ENCODE measurements at places on chromosomes 3 and 15.

DNA sequence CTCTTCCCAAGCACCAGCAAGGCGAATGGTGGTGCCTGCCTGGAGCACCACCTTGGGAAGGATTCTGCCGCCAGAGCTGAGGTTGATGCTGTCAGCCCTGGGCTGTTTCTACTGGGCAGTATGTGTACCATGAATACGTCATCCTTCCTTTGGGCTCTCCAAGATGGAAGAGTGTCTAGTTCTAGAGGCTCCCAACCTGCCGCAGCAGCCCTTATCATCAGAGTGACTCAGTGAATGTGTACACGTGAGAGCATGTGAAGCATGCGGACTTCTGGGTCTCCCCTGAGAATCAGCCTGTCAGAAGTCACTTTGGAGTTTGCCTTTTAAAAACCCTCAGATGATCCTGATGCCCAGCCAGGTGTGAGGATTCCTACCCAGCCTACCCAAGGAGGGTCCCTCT is 20.9 kb downstream of the PLA2G4D start:
- DNase-seq, result no peak

GRCh38 chr15:41970456-41970855 is 1.9 kb downstream of the EHD4 start:
- no peak for DNase-seq

GRCh38 chr15:95105229-95105628 is 873.9 kb downstream of the MCTP2 start:
- no peak for DNase-seq

DNA sequence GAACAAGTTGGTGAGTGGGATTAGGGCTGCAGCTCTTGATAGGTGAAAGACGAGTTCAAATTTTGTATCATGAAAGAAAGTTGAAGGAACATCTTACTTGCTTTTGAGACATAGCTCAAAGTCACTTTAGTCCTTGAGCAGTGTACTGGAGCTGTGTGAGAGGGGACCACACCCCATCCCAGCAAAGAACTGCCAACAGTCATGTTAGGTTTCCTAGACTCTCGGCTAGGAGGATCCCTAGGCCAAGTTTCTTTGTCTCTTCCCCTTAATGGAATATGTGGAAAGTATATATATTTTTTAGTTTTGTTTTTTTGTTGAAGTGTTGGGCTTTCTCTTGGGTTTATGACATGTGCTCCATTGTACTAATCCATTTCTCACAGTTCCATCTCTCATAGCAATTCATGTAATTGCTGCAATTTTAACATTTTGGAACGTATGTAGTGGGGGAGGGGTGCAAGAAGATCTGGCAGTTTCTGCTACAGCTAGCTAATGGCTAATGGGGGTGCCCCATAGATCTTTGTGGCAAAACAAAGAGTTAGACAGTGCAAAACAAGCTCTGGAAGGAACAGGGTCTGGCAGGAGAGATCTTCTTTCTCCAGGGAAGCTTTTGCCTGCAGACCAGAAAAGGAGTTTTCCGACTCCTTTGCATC is 25.1 kb downstream of the TLNRD1 start:
- no peak for DNase-seq

GRCh38 chr3:196842567-196843434 is 24.9 kb upstream of the SENP5 start:
- no peak for DNase-seq

GRCh38 chr15:93213281-93213680 is 124.3 kb upstream of the RGMA start:
- DNase-seq, result no peak

GRCh38 chr3:178964551-178964950 is 107.1 kb downstream of the ZMAT3 start:
- no peak for DNase-seq

- DNase-seq, result no peak
These were observed at the start of gene CCR4 for GRCh38 chr3:32951410-32951811. TSS of gene CCR4 (plus strand) at chr3:32951644. CDS start at chr3:32953423, 1,779 bp downstream.

GRCh38 chr15:76139368-76140073 is 79.7 kb downstream of the TMEM266 start:
- peak; percentile 24 for DNase-seq

- DNase-seq, result no peak
These were observed 46.0 kb downstream of the UBE3A start for GRCh38 chr15:25392806-25393205.

GRCh38 chr3:51709004-51709420 is 2.1 kb downstream of the GRM2 start:
- DNase-seq, result no peak

GRCh38 chr3:59444294-59444671 is 394.5 kb upstream of the CFAP20DC start:
- DNase-seq, result no peak

GRCh38 chr15:48811325-48811958 is 573 bp upstream of the CEP152 start:
- no peak for DNase-seq

DNA sequence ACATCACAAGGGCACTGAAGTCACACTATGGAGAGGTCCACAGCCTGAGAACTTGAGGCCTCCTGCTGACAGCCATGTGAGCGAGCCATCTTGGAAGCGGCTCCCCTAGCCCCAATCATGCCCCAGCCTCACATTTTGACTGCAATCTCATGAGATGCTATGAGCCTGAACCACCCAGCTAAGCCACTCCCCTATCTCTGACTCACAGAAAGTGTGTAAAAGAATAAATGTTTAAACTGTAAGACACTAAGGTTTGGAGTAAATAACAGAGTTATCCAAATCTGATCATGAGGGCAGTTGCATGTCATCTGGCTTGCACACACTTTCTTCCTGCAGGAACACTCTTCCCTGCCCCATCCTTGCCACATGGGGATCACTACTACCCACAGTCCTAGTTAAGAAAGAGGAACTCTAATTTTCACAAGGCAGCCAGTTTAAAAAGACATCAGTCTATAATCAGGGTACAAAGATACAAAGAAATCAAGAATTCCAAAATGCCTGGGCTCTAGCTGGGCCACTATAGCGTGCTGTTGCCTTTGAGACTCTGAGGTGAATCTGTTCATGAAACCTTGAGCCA is 494.2 kb downstream of the FOXP1 start:
- no peak for DNase-seq

GRCh38 chr3:112699436-112699978 is 58.6 kb upstream of the CCDC80 start:
- DNase-seq, result no peak

- no peak for DNase-seq
These were observed 179.5 kb upstream of the PDZRN3 start for GRCh38 chr3:73804204-73804603.

- DNase-seq, result no peak
These were observed 170.5 kb upstream of the LRIG1 start for GRCh38 chr3:66671291-66671690.

GRCh38 chr15:99031688-99032282 is 24.2 kb upstream of the PGPEP1L start:
- no peak for DNase-seq

GRCh38 chr3:157865352-157866000 is 240.7 kb downstream of the SHOX2 start:
- no peak for DNase-seq

DNA sequence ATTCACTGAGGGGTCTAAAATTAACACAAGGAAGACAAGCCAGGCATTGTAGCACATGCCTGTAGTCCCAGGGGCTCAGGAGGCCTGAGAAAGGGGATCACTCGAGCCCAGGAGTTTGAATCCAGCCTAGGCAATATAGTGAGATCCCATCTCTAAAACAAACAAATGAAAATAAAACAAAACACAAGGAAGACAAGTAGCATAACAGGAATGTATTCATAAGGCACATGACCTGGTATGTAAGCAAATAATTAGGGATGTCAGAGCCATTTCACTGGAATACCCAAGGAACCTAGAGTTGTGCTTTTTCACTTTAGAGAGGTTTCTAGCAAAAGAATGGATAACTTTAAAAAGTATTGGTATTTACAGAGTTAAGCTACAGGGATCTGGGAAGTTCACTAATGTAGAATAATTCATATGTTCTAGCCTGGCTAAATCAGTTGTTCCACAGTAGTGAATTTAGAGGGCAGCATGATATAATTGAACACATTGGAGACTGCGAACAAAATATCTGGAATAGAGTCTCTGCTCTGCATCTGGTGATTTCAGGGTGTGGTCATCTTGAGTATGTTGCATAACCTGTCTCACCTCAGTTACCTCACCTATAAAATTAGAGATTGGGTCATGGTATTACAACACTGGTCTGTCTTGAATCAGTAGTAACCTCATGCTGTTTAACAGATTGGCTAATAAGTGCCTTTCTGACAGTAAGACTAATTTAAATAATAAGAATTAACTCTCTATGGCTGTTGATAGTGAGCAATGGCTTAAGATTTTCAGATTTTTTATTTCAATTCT is 9.3 kb downstream of the GRAMD1C start:
- DNase-seq, result no peak

DNA sequence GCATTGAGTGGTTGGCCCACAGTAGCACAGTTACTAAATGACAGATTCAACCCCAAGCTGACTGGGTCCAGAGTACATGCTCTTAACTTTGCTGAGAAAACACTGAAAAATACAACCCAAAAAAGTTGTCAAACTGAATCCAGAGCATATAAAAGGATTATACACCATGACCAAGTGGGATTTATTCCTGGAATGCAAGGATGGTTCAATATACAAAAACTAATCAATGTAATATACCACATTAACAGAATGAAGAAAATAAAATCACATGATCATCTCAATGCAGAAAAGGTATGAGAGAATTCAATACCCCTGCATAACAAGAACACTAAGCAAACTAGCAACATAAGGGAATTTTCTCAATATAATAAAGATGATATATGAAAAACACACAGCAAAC is 98.5 kb downstream of the STAG1 start:
- no peak for DNase-seq

DNA sequence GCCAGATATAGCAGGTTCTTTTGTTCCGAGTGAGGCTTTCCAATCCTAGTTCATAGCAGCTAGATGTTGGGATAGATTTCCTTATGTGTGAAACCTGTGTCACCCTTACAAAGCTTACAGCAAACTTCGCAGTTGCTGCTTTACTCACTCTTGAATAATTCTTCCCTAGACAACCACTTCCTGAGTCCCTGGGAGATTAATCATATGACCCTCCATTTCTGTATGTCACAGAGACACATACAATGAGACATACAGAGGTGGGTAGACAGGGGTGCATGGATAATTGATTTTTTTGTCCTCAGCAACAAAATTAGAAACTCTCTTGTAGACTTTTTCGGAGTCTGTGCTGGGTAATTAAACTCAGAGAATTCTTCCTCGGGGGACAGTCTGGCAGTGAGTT is 163.2 kb downstream of the NSUN3 start:
- DNase-seq, result no peak

GRCh38 chr15:76159282-76159681 is 99.5 kb downstream of the TMEM266 start:
- no peak for DNase-seq

DNA sequence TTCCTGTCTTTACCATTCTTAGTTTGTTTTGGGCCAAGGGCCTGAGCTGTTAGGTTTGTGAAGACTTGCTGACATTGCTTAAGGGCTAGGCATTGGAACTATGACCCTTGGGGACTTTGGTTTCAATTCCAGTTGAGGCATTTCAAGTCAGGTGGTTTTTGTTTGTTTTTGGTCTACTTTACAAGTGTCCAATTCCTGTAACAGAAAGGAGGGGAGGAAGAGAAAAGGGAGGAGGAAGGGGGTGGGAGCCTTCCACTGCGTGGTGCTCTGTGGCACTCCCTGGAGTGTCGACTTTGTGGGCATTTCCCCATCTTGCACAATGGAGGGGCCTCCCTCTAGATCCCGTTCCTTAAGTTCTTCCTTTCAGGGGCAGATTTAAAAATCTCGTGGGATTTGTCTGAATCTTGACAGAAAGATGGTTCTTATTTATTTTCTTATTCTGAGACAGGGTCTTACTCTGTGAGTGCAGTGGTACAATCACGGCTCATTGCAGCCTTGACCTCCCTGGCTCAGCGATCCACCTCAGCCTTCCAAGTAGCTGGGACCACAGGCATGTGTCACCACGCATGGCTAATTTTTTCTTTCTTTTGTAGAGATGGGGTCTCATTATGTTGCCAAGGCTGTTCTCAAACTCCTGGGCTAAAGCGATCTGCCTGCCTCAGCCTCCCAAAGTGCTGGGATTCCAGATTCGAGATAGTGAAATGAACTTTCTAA is 59.5 kb upstream of the RYK start:
- DNase-seq, result no peak

DNA sequence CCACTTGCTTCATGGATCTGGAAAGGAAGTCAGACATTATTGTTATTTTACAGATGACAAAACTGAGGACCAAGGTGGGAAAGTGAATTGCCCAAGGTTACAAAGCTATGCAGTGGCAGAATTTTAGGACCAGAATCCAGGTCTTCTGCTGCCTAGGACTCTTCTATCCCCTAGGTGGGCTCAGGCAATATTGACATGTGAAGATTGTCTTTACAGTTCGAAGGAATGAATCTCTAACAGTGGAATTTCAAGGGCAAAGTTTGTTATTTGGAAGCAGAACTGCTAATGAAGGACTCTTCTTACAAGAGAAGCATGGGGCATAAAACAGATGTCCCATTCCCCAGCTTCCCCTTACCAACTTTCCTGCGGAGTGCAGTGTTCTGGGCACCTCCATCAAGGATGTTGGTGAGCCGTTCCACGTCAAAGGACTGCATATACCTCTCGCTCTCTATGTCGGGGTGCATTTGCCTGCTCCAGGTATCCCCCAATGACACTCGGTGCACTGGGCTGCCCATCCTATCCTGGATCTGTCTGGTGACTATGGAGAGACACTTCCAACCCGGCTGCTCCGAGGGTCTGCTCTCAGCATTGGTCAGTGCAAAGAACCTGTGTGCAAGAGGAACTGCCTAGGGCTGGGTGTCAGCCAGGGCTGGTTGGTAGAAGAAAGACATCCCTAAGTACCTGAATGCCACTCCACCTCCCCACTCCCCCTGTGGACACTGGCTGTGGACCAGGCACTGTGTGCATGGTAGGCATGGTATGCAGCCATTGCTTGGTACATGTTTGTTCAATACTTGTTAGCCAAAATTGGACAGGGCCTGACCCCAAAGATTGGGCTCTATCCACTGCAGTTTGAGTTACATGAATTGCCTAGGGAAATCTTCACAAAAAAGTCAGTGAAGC is 2.1 kb downstream of the ACOX2 start:
- DNase-seq, result no peak

- no peak for DNase-seq
These were observed 328.5 kb downstream of the MECOM start for GRCh38 chr3:169334991-169335390.

DNA sequence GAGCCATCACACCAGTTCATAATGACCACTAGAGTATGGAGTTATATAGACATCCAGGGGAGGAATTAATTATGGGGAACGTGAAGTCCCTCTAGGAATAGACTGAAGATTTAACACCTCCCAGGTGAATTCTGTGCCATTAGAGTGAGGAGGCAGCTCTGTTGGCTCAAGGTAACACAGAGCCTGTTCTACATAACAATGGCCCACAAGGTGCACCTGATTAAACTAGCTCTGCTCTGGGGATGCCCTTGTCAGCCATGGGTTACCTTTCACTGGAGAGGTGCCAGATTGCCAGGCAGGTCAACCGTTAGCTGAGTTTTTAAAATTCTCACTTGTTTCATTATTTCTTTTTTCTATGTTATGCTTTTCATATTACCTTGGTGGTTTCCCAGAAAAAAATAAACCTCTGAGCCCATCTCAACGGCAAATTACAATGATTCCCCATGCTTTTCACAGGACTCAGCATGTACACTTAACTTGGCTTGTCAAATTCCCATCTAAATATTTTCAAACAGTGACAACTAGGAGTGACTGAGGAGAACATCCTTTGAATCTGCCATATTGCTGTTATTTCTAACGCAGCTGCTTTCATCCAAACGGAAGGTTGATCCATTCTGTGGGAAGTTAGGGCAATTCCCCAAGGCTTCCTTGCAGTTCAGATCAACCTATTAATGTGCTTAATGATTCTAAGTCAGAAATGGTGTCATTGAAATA is 512.9 kb downstream of the MCTP2 start:
- no peak for DNase-seq

- DNase-seq, result no peak
These were observed 86.6 kb downstream of the HMG20A start for GRCh38 chr15:77507143-77507897.

Measured in NCI-H1092 (cell line).